Progenitor cell of endocrine pancreas (in vitro differentiated cells): ENCODE measurements at places on chromosomes 5 and 9. TPM values are rescaled to one million over a fixed set of nuclear protein-coding genes. Genes with fewer than 3 reads are reported as not detected.

DNA sequence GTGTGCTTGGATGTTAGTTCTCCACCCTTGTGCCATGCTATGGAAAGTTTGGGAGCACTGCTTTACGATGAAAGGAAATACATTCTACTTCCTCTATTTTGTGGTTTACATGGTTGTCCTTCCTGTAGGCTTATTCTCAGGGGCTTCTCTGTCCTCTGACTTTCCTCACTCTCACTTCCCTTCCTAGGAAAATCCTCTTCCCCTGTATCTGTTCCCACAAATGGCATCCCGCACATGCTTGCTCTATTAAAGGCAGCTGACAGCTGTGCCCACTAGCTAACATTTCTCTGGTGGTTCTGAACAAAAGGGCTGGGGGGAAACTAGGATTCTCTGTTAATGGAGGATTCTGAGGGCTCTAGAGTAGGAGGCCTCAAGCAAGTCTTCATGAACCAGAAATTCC, 52.4 kb downstream of the FAM170A start:
- DNase-seq: no peak

DNA sequence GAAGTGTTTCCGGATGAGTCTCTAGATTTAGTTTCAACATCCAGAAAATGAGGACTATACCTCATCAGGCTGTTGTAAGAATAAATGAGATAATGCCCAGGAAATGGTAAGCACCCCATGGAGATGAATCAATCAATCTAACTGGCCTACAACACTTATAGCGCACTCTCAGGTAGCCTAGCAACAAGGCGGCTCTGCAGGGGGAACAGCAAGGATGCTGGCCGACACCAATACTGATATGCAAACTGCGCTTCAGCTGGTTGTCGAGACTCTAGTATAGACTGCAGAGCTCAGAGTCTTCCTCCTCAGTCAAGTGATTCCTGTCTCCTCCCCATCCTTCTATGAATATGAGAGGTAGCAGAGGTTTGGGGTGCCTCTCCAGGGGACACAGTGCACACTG, 218.8 kb upstream of the WWC1 start:
- no peak for DNase-seq

DNA sequence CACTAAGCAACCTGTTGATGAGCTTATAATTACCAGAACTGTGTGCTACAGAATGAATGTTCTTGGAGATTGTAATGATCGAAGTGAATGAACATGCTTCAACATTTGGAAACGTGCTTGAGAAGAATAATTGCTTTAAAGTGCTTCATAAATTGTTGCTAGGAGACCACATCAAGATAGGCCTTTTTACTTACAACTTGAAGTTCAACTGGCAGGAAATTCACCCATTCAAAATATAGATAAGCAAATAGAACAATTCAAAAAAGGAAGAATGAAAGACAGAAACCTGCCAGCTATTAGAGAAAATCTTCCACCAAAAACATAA, 38.0 kb upstream of the SLC44A1 start:
- no peak for DNase-seq

- DNase-seq: no peak
These were observed 216.9 kb upstream of the TLX3 start for GRCh38 chr5:171092194-171092593.

GRCh38 chr5:138351056-138351455, 1.4 kb upstream of the KDM3B start:
- no peak for DNase-seq

GRCh38 chr9:117951127-117951526, 246.9 kb downstream of the TLR4 start:
- no peak for DNase-seq

- DNase-seq: no peak
These were observed 67.6 kb downstream of the FYB1 start for GRCh38 chr5:39151745-39152144.

DNA sequence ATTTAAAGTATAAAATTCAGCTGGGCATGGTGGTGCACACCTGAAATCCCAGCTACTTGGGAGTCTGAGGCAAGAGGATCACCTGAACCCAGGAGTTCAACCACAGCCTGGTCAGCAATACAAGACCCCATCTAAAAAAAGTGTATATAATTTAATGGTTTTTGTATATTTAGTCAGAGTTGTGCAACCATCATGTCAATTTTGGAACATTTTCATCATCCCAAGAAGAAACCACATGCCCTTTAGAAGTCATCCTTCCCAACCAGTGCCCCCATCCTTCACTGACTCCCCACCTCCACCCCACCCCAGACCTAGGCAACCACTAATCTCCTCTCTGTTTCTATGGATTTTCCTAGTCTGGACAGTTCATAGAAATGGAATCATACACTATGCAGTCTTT, 18.8 kb upstream of the TEK start:
- no peak for DNase-seq

GRCh38 chr5:118196229-118196628, 792.1 kb downstream of the DTWD2 start:
- no peak for DNase-seq

DNA sequence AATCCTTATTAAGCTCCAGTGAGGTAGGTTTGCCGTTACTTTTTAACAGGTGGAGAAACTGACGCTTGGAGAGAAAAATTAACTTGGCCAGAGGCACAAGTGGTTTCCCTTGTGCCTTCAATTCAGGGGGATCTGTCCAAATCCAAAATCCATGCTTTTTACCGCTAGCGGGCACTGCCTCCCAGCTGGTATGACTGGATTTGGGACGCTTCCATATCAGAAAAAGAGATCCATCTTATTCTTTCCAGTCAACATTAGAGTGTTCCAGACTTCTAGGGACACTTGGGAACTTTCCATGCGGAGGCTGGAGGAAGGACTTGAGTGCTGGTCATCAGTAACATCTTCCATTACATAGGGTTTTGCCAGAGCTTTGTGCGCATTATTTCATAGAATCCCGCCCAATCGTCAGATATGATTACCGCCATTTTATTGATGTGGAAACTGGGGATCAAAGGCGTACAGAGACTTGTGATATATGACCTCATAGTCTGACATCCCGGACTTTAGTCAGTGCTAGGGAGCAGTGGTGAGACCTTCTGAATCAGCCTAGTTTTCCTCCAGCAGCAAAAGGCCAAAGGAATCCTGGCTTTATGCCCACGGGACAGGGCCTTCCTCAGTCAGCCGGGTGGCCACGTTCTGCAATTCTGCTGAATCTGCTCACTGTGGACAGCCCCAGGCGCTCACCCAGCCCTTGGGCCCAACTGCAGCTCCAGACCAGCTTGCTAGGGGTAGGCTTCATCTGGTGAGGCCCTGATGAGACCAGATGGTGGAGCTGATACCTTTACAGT, 1.1 kb upstream of the GNPDA1 start:
- no peak for DNase-seq

DNA sequence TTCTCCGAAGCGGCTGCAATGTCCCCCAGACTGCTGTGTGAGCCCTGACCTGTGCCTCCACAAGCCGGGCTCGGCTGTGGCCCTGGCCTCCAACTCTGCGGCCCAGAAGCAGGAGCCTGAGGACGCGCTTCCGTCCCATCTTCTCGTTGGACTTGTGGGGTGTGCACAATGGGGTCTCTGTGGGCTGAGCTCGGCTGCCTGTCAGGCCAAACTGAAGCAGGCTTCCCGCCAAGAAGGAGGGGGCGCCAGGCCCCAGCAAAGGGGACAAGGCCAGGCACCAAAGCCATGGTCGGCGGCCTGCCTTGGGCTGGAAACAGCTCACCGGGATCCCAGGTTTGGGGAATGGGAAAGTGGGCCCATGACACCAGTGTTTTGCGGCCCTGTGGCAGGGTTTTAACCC, 4.1 kb downstream of the NOTCH1 start:
- DNase-seq: no peak

SLC6A18 gene
- not detected in 2 replicates for total RNA-seq

CDC20B gene
- total RNA-seq: not detected in 2 replicates

TRPM3 gene
- 1.6 and 2.6 TPM in 2 replicates for total RNA-seq

CCDC152 gene
- total RNA-seq: 0.17 and 0.20 TPM in 2 replicates

QRFP gene
- total RNA-seq: not detected in 2 replicates

FGF1 gene
- not detected in 2 replicates for total RNA-seq
